Activated CD4-positive, alpha-beta T cell treated with anti-CD3 and anti-CD28 coated beads for 4 hours (primary cell): ENCODE measurements at places on chromosomes 1 and 21.

DNA sequence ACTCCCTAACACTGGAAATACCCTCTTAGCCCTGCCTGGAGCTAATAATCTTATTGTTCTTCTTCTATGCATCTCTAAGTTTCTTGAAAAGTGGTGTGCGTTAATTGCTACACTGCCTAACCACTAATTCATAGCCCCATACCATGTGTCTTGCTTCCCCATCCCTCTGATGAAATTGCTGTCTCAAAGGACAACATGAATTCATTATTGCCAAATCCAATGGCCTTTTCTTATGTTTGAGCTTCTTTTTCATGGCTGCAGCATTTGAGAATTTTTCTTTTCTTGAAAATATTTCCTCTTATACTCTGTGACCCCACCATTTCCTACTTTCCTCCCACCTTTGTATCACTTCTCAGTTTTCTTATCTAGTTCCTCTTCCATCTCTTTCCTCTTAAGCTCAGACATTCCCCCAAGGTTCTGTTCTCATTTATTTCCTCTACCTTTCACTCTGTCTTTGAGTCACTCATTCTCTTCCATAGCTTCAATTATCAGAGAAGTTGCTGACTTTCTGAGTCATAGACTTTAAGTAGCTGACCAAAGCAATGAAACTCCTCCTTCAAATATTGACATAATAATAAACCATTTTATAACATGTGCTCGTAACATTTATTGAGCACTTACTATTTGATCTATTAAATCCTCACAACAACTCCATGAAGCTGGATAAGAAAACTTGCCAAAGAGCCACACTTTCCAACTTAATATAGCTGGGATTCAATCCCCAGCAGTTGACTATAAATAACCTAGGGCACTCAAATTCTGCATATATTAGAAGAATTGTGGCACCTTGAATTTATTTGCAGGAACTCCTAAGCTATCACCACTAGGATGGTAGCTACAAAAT is 35.5 kb upstream of the ATP6V1G3 start:
- no peak for DNase-seq

GRCh38 chr1:240946926-240947325 is 335.0 kb upstream of the GREM2 start:
- DNase-seq, result no peak

DNA sequence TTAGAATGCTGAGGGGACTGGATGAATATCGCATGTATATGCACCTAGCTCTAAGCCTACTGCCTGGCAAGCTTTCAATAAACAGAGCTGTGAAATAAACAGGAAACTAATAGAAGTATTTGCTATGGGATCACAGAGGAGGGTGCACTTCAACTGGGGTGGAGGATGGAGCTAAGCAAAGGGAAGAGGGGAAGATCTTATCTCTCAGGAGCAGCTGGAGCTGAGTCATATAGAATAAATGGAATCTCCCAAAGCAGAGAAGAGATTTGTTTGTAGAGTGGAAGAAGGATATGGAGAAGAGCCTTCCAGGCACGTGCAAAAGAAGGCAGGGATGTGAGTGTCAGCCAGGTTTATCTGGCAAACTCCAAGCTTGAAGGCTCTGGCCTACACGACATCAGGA is 17.0 kb upstream of the KCNA10 start:
- DNase-seq, result no peak

GRCh38 chr1:184800876-184801275 is 46.2 kb upstream of the EDEM3 start:
- DNase-seq, result no peak

GRCh38 chr1:77494026-77494425 is 188.4 kb downstream of the ZZZ3 start:
- DNase-seq, result no peak

DNA sequence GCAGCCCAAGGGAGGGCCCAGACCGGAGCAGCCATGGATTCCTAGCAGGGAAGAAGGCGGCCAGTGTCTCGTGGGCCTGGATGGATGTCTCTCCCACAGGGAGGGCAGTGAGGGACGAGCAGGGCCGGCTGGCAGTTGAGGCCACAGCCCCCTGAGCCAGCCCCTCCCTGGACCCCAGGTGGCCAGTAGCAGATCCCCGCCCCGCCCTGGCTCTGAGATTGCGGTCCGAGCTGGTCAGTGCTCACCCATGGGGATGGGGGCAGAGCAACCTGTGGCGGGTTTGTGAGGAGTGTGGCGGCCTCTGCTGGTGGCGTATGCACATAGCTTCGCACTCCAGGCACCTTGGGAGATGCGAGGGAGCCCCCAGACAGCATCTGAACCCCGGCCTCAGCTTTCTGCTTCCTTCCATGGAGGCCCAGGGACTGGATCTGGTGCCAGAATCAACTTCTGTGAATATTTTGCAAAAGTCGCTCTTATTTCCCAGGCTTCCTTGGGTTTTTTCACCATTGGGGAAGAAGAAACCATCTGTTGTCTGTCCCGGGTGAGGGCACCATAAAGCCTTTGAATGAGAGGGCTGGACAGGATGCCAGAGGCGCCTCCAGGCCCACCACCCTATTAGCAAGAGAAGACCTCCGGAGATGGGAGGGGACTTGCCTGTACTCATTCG is 8.4 kb upstream of the KCNN3 start:
- DNase-seq, result peak; percentile 71

DNA sequence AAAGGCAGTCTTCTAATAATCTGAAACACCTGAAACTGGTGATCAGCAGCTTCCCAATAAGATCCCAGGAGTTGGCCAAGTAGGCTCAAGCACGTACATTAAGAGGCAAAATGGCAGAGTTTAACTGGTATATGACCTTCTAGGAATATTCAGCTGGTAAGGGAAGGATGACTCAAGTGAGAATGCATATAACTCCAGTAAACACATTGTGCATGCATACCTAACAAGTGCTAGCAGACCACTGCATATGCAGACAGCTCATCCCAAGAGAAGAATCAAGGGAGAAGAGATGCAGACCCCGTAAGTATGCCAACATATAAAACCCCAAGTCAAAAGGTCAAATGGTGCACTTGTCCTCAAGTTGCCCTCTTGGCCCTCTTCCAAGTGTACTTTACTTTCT is 73.0 kb upstream of the ZRANB2 start:
- DNase-seq, result no peak

DNA sequence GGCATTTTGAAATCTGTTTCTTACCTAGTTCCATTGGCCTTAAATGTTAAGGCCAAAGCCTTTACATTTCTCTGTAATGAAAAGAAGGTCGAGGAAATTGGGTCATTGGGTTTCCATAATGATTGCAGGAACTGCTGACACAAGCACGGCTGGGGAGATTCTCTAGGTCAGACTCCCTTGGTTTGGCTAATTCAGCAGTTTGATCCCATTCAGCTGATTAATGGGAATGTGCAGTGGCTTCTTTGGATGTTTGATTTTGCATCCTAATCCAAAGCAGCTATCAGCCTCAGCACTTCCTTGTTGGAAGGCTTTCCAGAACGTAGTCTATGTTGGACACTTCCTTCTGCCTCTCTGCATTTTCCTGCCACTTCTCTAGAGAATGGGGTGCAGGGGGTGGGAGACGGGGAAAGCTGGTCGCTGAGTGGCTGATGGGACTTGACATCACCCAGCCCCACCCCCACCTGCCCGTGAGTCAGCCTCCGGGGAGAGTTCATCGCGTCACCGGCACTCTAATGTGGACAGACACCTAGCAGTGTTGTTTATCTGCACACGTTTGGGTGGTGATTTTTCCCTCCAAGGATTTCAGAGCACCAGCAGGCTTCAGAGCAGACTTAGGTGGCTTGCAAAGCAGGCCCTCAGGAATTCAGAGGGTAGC is 5.4 kb downstream of the PSEN2 start:
- DNase-seq, result no peak

DNA sequence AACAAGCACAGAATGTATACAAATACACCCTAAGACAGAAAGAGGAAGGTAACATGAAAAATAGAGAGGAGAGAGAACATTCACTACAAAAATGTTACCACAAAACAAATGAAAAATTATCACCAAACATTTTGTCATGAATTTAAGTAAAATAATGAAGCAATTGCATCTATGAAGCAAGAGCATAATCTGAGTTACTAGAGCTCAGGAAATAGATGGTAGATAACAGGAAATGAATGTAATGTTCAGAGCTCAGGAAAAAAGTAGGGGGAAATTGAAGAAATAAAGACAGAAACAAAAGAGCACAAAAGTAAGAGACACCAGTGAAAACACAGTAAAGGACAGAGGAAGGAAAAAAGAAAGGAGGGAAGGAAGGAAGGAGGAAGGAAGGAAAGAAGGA is 19.4 kb downstream of the SEC16B start:
- no peak for DNase-seq

- no peak for DNase-seq
Observed at GRCh38 chr1:236348071-236348470, 46.0 kb upstream of the EDARADD start.

DNA sequence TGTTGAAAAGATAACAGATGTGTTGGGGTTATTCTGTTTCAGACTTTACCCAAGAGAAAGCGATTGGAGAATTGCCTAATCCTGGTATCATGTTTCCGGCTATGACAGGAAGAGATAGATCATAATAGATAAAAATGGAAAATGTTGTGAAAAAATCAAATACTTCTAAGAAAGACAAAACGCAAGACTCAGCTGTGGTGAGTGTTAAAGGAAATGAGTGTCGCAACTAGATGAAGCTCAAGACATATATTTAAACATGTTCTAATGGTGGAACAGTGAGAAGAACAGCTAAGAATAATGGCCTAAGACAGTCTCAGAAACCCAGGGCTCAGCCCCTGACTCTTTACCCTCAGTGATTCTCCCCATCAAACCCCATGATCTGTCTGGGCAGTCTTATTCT is 426.7 kb upstream of the RUNX1 start:
- no peak for DNase-seq

- DNase-seq, result no peak
Observed at GRCh38 chr1:90591970-90592356, 125.1 kb downstream of the BARHL2 start.

GRCh38 chr1:108746382-108747170 is at the start of gene STXBP3:
TSS of gene STXBP3 (plus strand) at chr1:108746674. CDS start at chr1:108746738, 64 bp downstream.
- peak; percentile 100 for DNase-seq

- DNase-seq, result no peak
Observed at GRCh38 chr1:3287656-3288160, 166.8 kb upstream of the ARHGEF16 start.

- DNase-seq, result no peak
Observed at GRCh38 chr1:207282058-207282457, 39.4 kb upstream of the CD55 start.

- DNase-seq, result no peak
Observed at GRCh38 chr1:172468296-172468695, 24.4 kb upstream of the PIGC start.

- no peak for DNase-seq
Observed at GRCh38 chr1:59375321-59376220, 78.7 kb downstream of the FGGY start.

GRCh38 chr1:32521165-32521564 is 18.1 kb upstream of the ZBTB8A start:
- no peak for DNase-seq

DNA sequence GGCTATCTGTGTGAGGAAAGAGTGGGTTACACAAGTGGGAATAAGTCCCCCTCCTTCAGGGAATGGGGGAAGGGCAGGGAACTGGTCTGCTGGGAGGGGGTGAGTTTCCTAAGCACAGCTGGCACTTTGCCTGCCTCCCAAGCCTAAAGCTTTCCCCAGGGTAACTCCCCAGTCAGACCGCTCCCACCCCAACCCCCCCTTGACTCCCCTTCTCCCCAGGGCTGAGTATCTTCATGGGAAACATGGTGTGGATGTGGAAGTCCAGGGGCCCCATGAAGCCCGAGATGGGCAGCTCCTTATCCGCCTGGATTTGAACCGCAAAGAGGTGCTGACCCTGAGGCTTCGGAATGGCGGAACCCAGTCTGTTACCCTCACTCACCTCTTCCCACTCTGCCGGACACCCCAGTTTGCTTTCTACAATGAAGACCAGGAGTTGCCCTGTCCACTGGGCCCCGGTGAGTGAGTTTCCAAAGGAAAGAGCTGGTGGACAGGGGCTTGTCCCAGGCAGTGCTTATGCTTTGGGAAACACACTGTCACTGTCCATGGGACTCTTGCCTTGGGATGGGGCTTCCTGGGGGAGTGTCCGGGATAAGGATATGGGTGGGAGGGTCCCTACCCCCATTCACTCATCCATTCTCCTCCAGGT is 14.9 kb downstream of the MOV10 start:
- no peak for DNase-seq

GRCh38 chr1:77797991-77798390 is 18.5 kb downstream of the MIGA1 start:
- DNase-seq, result no peak

GRCh38 chr21:34779860-34780259 is 111.1 kb downstream of the CLIC6 start:
- DNase-seq, result no peak

- DNase-seq, result no peak
Observed at GRCh38 chr1:232962761-232963745, 12.6 kb downstream of the NTPCR start.

GRCh38 chr21:45459171-45460010 is 54.4 kb downstream of the COL18A1 start:
- no peak for DNase-seq

DNA sequence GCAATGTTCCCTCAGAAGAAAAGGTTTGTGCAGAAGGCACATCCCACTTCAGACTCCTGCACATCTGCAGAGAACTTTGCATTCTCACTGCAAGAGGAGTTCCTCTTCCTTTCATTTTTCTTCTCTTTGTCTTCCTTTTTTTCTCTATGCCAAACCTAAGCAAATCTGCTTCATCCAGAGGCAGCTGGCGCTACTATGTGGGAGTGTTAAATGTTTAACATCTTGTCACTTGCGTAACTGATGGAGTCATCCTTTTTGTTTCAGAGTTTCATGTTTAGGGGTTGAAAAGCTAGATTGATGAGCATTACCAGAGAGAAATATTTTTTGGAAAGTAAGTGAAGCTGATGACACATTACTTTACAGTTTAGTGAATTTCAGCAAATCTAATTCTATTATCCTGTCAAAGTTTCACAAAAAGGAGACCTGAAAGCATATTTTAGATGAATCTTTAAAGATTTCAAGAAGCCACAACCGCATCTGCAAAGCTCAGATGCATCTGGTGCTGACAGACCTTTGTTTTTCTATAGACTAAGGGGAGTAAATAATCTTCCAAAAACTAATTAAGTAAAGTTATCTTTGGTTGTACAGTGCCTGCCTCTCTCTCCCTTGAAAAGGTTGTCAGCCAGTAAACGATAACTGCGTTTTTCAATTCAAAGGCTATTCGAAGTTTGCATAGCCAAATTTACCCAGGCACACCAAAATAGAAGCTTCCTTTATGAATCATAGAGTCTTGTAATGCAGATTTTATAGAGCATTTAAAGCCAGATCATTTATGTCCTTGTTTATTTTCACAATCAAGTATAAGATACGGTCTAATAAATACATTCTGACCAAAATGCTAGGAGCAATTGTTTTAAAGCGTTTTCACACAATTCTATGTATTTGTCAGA is 1.2 kb upstream of the LRRC53 start:
- no peak for DNase-seq

GRCh38 chr1:168734271-168734670 is 5.3 kb upstream of the DPT start:
- DNase-seq, result no peak
